ENCODE measurements at places on chromosomes 5 and 9.
A peak's percentile ranks its signal among the peaks of the same experiment; 100 is the strongest.

GRCh38 chr9:4126184-4126865, 173.5 kb downstream of the GLIS3 start:
- no peak for DNase-seq

DNA sequence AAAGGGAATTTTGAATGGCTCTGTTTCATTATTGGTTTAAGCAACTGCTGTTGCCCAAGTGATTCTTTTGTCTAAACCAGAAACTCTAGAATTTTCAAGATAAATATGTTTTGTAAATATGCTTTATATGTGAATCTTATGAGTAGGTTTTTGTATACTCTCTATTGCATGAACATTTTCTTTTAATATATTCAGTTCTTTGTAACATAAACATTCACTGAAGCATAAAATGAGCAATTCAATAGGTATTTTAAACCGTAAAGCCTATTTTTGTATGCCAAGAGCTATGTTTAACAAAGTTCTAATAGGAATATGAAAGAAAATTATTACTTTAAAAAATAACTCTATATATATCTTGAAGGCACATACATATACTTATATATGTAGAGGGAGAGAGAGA, 293.1 kb downstream of the PSAT1 start:
- no peak for DNase-seq

- DNase-seq = no peak
Observed at GRCh38 chr5:159833088-159833487, 83.2 kb upstream of the ADRA1B start.

GRCh38 chr9:93122721-93123221, 11.3 kb downstream of the NINJ1 start:
- DNase-seq = no peak

GRCh38 chr5:19301271-19301670, 686.7 kb downstream of the CDH18 start:
- no peak for DNase-seq

DNA sequence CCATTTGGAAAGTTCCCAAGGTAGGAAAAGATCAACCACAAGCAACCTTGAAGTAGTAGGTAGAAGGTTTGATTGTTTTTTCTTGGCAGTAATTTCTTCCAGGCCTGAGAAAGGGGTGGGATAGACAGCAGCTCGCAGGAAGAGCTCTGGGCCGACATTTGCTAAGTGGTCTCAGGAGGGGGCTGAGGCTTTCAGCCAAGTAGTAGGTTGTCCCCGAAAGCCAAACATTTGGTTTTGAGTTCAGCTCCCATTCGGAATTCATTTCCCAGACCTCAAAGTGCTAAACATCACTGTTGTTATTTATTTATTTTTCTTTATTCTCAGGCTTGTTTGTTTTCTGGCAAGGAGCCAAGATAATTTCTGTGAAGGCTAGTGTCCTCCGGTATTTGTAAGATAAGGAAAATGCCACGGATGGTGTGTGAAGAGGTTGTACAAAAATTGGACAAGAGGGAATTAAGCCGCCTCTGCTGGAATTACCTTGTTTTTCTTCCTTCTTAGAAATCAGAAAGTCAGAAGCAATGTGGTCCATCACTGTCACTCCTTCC, 112.1 kb downstream of the KIF4B start:
- no peak for DNase-seq

DNA sequence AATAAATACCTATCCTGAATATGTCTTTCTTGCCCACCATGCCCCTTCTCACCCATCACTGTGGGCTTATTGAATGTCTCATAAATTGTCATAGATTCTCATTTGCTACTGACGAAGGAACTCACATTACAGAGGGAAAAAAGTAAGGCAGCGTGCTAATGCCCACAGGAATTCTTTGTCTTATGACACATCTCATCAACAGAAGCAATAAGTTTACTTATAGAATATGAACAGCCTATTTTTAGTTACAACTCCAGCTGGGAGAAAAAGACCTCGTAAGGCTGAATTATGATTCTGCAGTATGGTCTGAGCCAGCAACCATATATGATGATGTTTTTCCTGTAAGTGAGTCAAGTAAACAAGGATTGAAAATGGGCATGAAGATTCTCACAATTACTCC, 22.4 kb upstream of the ATG10 start:
- DNase-seq = no peak

- no peak for DNase-seq
Observed at GRCh38 chr5:106860398-106861044, 810.2 kb downstream of the EFNA5 start.

GRCh38 chr5:51488803-51489642, 105.8 kb downstream of the ISL1 start:
- no peak for DNase-seq

- DNase-seq = no peak
Observed at GRCh38 chr5:96335873-96336272, 97.2 kb downstream of the PCSK1 start.

DNA sequence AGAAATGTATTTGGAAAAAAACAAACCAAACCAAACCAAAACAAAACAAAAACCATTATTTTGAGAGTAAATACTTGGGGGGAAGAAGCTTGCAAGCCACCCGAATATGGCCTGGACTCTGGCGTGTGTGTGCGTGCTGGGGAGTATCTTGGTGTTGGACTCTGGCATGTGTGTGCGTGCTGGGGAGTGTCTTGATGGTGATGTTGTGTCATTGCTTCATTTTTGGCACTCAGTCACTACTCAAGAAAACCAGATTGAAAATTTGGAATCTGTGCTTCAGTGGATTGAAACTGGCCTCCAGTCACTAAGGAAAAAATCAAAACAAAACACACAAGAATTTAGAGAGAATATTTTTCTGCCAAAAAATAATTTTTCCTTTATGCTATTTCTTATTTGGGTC, 76.1 kb downstream of the ARRDC3 start:
- no peak for DNase-seq

DNA sequence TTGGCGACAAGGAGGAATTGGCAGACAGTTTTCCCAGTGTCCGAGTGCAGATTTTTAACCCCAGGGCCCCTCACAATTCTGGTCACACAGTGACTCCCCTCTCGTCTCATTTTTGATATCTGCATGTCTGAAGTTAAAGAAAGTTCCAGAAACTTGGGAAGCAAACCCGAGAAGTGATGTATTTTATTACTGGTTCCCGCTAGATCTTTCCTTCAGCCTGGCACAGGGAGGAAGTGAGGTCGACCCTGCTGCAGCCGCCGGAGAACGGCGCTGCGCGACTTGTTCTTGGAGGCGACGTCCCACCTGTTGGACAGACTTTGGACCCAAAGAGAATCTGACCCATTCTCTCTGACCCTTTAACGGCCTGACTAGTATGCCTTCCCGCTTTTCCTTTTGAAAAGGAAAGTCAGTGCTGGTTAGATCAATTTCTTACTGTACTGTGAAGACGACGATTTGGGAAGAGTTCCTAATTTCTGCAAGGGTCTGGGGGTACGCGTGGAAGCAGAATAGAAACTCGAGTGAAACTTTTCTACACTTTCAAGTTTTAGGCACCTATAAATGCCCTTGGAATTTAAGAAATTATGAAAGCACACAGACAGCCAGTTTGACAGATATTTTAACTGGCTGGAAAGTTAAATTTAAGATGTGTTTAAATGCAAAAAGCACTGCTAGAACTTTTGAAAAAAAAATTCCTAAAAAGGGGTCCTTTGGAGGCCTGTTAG, 744 bp downstream of the OTULIN start:
- no peak for DNase-seq

GRCh38 chr9:74771262-74771585, 116.5 kb downstream of the TRPM6 start:
- no peak for DNase-seq

GRCh38 chr9:4327504-4328191, 27.8 kb upstream of the GLIS3 start:
- no peak for DNase-seq

- no peak for DNase-seq
Observed at GRCh38 chr9:117354244-117354847, 60.5 kb downstream of the ASTN2 start.

GRCh38 chr5:154242964-154243376, 52.4 kb downstream of the GALNT10 start:
- no peak for DNase-seq

- no peak for DNase-seq
Observed at GRCh38 chr9:136019041-136019680, 58.0 kb upstream of the UBAC1 start.

DNA sequence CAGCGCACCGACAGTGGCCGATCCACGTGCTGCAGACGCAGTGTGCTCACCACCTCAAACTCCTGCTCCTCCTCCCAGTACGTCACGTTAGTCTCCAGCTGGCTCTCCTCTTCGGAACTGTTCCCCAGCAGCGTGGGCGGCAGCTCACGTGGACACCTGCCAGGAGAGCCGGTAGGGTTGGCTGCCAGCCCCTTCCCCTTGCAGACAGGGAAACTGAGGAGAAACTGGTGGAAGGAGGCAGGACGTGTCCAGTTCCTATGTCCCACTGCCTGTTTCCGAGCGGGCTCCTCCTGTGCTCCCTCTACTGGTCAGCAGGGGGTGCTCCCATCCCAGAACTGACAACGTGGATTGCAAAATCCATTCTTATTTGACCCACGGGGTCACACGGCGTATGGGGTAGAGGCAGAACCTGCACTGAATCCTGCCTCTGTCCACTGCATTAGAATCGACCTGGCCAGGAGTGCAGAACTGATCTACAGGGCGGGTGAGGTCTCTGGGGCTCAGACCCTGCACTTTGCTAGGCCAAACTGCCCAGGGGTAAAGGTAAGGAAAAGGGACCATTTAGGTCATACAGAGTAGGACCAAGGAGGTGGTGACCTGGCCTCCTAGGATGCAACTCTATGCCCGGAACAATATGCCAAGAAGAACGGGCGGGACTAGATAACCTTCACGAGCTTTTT, 25.7 kb downstream of the PDGFRB start:
- DNase-seq = no peak

GRCh38 chr5:97838214-97838613, 655.2 kb upstream of the RIOK2 start:
- no peak for DNase-seq

DNA sequence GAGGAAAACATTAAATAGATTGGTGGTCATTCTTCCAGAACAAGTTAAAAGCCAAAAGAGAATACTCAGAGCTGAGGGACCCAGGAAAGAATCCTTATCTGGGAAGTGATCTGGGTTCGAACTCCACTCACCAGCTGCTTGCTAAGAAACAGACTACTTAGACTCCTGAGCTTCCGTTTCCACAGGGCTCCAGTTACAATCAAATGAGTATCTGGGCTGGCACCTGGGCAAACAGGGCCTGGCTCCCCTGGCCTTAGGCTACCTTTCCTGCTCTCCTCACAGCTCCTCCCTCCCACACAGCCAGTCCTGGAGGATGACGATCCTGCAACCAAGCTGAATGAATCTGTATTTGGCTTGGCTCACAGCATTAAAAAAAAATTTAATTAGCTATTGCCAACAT, 2.5 kb downstream of the MAPK9 start:
- no peak for DNase-seq

GRCh38 chr9:136849960-136850865, 1.0 kb downstream of the PHPT1 start:
- DNase-seq = no peak

GRCh38 chr5:59835800-59836199, 57.7 kb downstream of the PDE4D start:
- DNase-seq = no peak

GRCh38 chr5:159878988-159879471, 37.3 kb upstream of the ADRA1B start:
- no peak for DNase-seq

- no peak for DNase-seq
Observed at GRCh38 chr9:107945961-107946360, 456.4 kb upstream of the KLF4 start.

- DNase-seq = no peak
Observed at GRCh38 chr5:126866851-126867636, 90.1 kb downstream of the LMNB1 start.

GRCh38 chr5:80591352-80591751, 21.3 kb upstream of the ANKRD34B start:
- DNase-seq = no peak

- DNase-seq = no peak
Observed at GRCh38 chr5:89534331-89534730, 651.3 kb upstream of the MEF2C start.

DNA sequence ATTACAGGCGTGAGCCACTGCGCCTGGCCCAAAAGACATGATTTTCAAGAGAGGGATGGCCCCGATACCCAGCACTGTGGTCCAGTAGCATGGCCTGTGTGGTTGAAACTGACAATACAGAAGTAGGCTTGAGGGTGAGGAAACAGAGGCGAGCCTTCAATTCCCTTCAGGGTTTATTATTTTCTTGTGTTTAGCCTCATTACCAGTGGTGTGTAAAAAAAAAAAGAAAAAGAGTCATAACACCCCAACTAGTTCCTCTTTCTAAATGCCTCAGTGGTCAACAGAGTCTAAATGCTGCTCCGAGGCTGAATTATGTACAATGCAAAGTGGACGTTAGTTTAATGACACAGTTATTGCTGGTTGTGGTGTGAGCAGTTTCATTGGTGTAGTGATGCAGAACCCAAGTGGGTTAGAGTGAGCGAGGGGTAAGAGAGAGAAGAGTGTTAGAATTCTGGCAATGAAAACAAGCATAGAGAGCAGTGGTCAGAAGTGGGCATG, 58.8 kb downstream of the SNX30 start:
- no peak for DNase-seq

GRCh38 chr9:134189470-134190231, 25.3 kb upstream of the RNU6ATAC start:
- DNase-seq = no peak

DNA sequence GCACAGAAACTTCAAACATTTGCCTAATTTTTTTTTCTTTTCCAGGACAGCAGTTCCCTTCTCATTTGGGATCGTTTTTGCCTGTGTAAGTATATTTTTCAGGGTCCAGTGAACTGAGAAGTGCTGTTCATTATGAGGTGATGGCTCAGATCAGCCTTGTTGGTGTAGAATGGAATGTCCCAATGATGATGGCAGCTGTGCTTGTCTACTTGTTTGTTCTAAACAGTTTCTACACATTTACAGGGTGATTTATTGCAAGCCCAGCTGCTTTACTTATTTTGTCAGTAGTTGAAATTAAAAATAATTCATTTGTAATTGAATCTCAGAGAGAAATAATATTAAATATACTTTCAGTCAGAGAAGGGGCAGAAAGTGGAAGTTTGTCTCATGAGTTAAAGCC, 337.6 kb upstream of the SEMA6A start:
- no peak for DNase-seq

- no peak for DNase-seq
Observed at GRCh38 chr5:172052450-172053236, 46.2 kb upstream of the FBXW11 start.

DNA sequence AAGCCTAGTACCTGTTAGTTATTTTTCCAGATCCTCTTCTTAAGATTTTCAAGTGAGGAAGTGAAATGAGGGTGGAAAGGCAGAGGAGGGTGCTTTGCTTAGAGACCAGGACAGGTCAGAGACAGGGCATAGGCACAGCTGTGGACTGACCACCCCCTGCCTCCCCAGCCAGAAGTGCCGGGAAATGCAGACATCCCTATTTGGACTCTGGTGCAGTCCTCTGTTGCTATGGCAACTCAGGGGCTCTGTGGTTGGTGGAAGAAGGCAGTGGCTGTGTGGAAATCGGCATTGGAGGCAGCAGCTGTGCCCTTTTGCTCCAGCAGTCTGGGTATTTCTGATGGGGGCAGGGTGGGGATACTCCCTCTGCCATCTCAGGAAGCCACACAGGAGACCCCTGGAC, 43.3 kb upstream of the NDFIP1 start:
- DNase-seq = no peak

GRCh38 chr5:93034621-93035590, 546.1 kb downstream of the NR2F1-AS1 start:
- no peak for DNase-seq

GRCh38 chr9:136546697-136547501, 1.1 kb upstream of the NOTCH1 start:
- peak; percentile 39 for DNase-seq

Measured in stimulated activated CD4-positive, alpha-beta T cell treated with anti-CD3 and anti-CD28 coated beads, TNF-alpha, amount 100 ng/mL, for 1 hour (primary cell).